ENCODE measurements at places on chromosomes 3 and 15.

- no peak for DNase-seq
These were observed 45.7 kb upstream of the MGLL start for GRCh38 chr3:127867986-127868385.

DNA sequence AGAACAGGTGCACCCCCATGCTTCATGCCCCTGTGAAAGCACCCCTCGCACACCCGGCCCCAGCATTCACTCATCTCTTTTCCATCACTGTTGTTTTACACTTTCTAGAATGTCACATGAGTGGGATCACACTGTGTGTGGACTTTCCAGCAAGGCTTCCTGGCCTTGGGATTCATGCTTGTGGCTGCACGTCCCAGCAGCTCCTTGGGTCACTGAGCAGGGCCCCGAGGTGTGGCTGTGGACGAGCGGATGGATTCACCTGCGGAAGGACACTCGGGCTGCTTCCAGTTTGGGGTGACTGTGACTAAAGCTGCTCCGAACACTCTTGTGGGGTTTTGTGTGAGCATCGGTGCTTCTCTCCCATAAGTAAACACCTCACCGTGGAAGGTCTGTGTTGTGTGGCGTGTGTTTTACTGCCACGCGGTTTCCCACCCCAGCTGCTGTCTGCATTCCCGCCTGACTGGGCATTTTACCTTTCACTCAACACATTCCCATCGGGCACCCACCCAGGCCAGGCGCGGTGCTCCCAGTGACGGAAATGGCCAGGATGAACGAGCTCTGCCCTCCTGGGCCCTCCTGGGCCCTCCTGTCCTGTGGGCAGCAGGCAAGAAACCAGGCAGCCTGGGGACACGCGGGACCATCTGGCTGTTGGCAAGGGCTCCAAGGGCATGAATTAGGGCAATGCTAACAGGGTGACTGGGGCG, 41.4 kb downstream of the DNAJB8 start:
- DNase-seq, result no peak

DNA sequence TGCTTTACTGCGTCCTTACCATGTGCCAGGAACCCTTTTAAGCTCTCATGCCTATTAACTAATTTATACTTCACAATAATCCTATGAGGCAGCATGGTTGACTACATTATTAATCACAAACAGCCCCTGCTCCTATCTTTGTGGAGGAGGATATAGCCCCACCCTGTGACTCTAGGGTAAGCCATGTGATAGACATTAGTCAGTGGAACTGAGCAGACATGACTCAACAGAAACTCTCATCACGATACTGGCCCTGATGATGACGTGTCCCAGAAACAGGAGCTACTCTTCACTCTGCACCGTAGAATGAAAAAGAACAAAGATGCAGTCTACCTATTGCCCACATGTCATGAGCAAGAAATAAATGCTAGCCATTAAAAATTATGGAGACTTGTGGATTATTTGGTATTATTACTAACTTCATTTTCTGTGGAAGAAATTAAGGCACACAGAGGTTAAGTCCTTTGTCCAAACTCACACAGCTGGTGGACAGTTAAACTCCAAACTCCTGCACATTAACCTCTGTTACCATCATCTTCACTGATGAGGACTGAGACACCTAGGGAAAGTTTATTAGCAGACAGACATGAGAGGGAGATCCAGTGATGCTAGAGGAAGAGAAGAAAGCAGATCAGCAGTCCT, 51.2 kb downstream of the CFAP20DC start:
- DNase-seq, result no peak

GRCh38 chr3:144915202-144915601, 943.6 kb downstream of the DIPK2A start:
- DNase-seq, result no peak

DNA sequence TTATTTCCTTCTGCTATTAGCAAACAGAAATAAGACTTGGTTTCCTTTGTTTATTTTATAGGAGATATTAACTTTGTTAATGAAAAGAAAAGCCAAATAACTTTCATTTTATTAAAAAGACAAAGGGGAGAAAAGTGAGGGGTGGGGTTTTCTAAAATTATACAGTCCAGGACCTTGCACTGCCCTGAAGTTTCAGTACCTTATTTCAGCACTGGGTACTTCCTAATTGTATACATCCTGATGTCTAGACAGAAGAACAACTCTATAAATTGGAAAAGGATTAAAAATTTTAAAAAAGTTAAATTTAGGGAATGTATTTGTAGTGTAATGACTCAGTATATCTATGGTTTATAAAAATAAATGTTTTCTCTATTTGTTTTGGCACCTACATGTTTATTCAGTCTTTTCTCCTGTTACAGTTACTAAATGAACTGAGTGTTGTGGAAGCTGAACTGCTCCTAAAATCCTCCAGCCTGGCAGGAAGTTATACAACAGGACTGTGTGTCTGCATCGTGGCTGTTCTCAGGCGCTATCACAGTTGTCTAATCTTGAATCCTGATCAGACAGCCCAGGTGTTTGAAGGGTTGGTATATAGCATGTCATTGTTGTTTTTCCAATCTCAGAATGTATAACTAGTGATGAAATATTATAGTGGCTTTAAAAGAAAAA, 27.6 kb upstream of the P2RY13 start:
- no peak for DNase-seq

DNA sequence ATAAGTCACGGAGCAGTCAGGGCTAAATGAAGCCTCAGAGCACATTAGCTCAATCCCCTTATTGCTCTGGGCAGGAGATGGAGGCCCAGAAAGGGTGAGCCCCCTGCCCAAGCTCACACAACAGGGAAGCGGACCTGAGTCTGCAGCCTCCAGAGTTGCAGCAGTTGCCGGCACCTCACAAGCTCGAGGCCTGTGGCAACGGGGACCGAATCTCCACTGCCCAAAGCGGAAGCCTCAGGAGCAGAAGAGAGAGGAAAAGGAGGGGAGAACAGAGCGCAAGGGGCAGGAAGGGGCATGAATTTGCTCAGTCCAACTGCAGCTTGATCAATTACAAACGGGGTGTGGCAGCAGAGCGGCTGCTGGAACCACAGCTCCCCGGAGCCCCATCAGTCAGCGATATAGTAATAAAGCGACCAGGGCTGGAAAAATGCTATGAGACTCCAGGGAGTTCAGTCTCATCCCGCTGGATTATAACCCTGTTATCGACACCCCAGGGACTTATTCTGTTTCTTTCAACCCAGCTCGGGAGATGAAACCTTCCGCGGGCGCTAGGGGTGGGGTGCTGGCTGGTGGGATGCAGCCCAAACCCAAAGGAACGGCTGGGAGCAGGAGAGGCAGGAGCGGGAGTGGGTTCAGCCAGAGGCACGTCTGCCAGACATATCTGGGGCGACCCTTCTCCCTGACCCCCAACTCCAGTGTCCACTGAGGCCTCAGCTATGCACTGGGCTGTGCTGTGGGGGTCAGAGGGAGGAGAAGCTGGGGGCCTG, 219.7 kb upstream of the LINGO1 start:
- no peak for DNase-seq

DNA sequence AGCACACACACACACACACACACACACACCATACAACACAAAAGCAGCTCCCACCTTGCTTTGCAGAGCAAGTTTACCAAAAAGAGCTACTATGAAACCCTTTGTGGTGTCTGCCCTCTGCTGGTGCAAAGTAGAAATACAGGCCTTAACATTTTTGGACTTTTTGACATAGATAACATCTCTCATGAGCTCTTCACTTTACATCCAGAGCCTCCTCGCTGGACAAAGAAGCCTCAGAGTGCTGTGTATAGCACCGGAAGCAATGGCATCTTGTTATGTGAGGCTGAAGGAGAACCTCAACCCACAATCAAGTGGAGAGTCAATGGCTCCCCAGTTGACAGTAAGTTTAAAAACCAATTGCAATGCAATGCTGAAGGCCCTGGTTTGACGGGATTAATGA, 157.9 kb downstream of the CHL1 start:
- DNase-seq, result peak; percentile 47

GRCh38 chr3:99084826-99085225, 183.3 kb upstream of the DCBLD2 start:
- no peak for DNase-seq

GRCh38 chr15:31444844-31445243, 118.2 kb downstream of the KLF13 start:
- no peak for DNase-seq

Measured in renal cortex interstitium (tissue), 15 donors.